ENCODE measurements at places on chromosomes 2 and 18.

DNA sequence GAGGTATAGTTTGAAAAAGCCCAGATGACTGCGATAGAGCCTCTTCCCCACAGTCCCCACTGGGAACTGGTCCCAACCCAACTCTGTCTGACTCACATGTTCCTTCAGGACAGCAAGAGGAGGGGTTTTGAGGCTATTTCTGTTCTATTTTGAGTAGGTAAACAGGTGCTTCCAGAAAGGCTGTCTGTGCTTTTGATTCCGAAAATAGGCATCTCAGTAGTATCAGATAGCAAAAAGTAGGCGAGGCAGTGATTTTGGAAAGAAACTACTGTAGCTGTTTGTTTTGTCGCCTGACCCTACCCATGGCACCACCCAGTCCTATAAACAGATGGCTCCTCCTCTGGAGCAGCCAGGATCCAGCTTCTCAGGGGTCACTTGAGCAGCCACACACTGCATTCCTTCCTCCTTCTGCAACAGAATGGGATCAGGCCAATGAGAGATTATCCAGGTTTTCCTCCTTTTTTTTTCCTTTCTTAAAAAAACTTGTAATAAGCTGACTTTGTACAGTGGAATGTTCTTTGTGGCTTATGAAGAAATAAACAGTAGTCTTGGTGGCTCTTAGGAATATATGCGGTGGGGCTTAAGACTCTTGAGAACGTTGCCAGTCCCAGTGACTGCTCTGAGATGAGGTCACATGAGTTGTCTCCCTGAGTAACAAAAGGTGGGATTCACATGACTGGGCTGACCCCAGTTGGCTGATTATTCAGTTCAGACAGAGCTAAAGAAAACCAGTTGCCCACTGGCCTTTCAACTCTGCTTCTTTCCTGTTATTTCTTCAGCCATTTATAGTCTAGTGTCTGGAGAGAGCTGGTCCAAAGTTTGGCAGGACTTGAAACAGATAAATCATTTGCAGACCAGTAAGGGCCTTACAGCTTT lies 98.6 kb downstream of the KCNS3 start:
- DNase-seq = no peak

GRCh38 chr2:67871686-67872412 lies 191.0 kb downstream of the C1D start:
- no peak for DNase-seq

DNA sequence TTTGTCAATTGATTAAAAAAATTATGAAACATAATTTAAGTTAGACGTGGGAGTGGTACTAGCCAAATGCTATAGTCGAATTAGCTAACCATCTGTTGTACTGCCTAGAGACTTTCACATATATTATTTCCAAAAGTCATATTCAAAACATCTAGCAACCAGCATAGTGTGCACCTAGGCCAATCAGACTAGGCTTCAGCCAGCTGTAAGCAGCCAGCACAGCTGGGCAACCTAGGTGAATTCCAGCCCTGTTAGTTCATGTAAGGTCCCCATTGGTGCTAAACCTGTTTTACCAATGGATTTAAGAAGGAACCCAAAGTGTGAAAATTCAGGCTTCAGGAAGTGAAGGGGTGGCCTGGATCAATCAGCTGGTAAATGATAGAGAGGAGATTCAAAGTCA lies 144.3 kb downstream of the BCL2 start:
- no peak for DNase-seq

DNA sequence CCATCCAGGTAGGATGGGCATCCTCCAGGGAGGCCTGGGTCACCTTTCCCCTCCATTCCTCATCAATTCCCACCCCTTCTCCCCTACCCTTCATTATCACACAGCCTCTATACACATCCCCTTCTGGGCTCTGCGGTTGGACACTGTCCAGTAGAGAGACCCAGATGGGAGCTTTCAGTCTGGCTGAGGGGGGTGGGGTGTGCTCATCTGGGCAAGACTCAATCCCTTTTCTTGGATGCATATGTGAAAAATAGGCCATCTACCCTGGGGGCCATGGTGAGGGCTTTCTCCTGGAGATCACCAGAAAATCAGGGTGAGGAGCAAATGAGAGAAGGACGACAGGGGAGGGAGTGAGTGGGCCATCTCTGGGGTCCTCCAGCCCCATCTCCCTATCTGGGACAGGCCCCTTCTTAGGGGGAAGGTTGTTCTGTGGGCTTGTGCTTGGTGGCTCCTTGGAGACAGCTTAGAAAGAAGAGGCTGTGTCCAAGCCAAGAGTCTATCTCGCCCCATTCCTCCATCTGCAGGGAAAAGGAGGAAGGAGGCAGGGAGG lies 160.1 kb downstream of the DYSF start:
- DNase-seq = no peak

- no peak for DNase-seq
Observed at GRCh38 chr2:100417711-100418124, 250 bp upstream of the CHST10 start.

DNA sequence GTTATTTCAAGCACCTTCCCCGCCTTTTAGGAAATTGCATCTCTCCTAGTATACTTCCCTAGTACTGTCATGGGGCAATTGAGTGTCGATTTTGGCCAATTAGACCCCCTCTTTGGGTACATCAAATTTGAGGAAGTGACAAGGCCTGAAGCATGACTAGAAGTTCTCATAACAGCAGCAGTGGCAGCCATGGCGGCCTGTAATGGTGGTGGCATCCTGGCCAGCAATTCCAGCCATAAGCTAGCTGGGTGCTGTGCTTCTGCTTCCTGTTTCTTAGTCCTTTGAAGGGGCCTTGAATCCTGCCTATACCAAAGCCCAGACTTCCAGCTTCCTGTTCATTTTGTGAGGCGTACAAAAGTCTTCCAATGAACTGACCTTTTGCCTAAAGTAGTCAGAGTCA lies 523.1 kb downstream of the PLCL1 start:
- no peak for DNase-seq

GRCh38 chr2:16716944-16717343 lies 51.3 kb upstream of the CYRIA start:
- no peak for DNase-seq

GRCh38 chr2:128380961-128381938 lies 62.6 kb upstream of the HS6ST1 start:
- peak; percentile 13 for DNase-seq

GRCh38 chr2:233331536-233331935 lies 22.8 kb upstream of the DGKD start:
- no peak for DNase-seq

- DNase-seq = peak; percentile 22
Observed at GRCh38 chr2:219851801-219852481, 224.5 kb downstream of the SLC4A3 start.

GRCh38 chr2:55565613-55566012 lies 46.1 kb downstream of the CFAP36 start:
- DNase-seq = no peak

DNA sequence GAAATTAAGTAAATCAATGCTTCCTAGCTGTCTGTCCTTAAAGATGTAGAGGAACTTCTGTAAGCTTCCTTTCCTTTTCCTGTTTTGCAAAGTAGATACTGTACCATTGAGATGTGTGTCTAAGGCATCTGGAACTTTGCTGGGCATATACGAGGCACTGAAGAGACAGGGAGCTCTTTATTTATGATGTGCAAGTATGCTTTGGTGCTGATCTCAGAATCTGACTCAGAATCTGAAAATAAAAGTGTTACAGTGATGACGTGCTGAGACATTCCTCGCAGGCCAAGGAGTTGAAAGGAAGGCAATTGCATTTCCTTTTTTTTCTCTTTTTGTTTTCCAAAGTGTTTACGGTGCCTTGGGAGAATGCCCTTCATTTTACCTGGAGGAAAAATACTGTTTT lies 230.9 kb upstream of the RGPD4 start:
- no peak for DNase-seq

DNA sequence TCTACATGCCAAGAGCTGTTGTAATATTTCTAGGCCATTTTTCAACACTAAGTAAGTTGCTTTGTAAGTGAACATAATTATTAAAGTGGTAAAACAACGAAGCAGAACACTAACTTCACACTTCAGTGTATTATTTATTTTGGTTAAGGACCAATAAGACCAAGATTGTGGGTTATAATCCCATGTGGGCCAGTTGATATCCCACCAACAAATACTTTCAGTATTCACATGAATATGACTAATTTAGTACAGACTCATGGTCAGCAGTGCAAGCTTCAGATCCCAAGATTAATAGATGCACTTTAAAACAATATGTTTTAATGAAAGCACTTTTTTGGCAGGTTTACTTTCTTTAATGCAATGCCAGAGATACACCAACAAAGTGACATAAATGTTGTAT lies 154.3 kb downstream of the LCLAT1 start:
- no peak for DNase-seq

DNA sequence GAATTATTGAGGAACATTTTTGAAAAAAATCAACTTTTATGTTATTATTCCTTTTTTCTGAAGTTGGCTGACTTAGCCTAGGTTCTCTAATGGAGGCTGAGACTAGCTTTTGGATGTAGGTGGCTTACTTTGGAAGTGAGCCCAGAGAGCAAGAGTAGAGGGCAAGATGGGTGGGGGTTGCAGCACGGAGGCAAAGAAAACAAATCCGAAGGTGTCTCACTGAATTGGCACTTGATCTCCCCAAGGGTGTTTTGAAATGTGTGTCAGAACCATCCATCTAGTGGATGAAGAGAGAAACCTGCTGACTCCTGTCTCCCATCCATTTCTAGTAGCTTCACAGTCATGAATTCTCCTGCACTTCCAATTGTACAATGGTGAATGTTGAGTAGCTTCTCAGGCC lies 390.7 kb downstream of the TMEM182 start:
- DNase-seq = no peak

- DNase-seq = no peak
Observed at GRCh38 chr2:6880200-6880733, 2.7 kb downstream of the RSAD2 start.

GRCh38 chr18:26312199-26312598 lies 86.0 kb downstream of the TAF4B start:
- no peak for DNase-seq

GRCh38 chr2:55112229-55113031 lies 62.2 kb upstream of the RTN4 start:
- DNase-seq = no peak

DNA sequence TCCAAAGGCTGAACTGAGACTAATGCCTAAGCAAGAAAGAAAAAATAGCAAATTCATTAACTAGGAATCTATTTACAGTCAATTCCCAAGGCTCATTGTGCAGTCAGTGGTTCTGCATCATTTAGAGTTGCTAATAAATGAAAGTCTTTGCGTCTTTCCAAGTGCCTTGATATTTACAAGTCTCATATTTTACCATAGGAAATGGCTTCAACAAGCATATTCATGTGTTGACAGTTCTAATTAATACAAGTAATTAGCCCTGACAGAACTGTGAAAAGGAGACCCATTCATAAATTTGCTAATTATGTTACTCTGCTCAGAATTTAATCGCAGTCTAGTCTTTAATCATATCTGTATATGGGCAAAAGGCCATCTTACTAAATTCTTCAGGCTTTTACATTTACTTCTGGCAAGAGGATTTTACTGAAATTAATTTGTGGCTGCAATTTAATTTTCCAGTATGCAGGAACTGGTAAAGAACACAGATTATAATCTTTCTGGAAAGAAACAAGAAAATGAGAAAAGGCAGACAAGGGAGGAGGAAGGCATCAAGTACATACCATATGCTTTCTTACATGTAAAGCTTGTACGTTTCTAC lies 126.4 kb downstream of the RHBDD1 start:
- no peak for DNase-seq

DNA sequence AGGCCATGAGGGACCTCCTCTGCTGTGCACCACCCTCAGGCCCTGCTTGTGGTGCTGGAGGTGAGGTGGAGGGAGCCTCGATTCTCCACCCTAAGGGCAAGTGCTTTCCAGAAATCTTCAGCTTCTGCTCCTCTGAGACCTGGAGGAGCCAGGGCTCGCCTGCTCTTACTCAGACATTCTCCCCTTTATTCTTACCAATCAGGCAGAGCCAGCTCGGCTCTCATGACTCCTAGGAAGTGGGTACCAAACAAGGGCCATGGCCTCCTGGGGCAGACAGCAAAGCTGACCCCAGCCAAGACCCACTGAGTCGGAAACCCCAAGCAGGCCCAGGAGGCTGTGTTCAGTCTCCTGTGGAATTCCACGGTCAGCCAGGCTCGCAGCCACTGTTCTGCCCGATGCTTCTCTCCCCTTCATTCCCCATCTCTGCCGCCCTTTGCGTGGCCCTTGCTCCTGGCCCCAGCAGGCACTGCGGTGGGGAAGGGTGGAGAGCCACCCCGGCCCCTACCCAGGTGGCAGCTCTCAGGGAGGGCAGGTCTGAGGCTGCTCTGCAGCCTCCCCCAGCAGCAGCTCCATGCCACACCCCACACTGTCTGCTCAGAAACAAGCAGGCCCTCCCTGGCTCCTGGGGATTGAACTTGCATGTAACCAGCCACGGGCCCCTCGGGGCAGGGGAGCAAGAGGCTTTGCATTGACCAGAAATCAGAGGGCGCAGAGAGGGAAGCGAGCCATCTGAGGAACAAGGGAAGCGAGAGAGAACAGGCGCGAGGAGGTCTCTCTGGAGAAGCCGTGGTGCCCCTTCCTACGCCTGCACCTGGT lies 24.0 kb downstream of the HS1BP3 start:
- DNase-seq = no peak

DNA sequence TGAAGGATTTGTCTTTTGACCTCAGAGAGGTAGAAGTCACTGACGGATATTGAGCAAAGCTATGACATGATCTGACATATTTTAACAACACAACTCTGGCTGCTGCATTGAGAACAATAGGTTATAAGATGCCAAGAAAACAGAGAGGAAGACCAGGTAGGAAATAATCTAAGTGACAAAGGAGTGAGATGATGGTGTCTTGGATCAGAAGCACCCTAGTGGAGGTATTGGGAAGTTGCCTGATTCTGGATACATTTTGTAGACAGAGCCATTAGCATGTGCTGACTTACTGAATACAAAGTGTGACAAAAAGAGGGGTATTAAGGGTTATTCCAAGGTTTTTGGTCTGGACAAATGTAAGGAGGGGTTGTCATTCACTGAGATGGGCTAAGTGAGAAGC lies 1438.1 kb downstream of the DPP10 start:
- DNase-seq = no peak

- DNase-seq = no peak
Observed at GRCh38 chr2:78118037-78118436, 595.9 kb upstream of the LRRTM4 start.

GRCh38 chr2:84701880-84702279 lies 179.0 kb downstream of the TRABD2A start:
- DNase-seq = no peak

DNA sequence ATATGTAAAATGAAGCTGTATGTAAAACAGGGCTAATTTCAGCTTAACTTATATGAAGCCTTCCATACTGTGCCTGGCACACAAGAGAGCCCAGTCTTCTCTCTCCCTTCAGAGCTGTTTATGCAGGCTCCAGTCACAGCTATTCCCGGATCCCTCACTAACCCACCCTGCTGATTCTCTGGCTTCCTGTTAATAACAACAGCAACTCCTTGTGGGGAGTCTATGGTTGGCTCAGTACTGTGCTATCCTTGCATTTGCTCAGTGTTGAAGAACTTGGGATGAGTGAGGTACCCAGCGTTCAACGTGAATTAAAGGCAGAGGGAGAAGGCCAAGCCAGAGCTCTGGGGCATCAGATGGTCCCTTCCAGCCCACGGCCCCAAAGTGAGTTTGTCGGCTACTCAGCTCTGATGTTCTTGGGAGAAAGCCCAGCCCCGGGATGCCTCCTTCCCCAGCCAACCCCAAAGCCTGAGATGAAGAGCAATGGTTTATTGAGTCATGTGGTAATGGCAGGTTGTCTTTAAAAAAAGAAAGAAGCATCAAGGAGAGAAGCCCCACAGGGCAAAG lies 43.2 kb downstream of the PSD4 start:
- no peak for DNase-seq

- no peak for DNase-seq
Observed at GRCh38 chr2:69196327-69197117, 183.5 kb downstream of the ANTXR1 start.

All from WTC11 (cell line).